ENCODE measurements at places on chromosomes 1 and 21.

DNA sequence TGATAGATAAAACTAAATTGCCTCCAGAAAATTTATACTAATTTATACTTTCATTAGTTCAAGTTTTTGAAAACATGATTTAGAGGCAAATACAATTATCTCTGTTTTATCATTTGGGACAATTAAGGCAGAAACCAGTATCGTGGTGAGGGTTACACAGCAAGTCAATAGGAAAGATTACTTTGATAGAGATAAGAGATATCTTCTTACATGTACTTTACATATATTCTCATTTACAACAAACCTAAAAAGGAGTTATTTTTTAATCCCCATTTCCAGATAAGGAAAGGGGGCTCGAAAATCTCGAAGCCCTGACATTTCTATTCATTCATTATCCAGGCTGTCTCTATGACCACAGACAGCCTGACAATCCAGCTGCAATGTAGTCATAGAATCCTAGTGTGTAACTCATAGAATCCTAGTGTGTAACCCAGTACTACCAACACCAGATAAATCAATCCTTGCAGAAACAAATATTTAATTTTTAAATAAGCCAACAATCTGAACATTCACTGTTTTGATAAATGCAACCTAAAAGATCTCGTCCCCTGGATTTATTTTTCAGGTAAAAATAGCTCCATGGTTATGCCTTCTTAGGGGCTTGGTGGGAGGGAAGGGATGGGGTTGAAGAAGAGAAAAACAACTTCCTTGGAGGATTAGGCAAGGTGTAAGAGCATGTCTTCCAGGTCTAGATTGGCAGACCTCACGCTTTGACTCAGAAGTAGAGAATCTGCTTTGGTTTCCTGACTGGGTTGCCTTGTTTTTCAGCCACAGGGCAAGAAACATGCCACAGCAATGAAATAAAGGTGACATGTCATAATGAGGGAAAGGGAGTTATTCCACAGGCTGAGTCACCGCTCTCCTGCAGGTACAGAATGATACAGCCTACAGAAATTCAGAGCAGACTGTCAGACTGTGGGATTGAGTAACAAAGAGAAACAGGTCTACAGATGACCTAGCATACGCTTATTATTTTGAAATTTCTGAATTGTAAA lies 45.6 kb downstream of the IRF2BP2 start:
- DNase-seq: no peak

DNA sequence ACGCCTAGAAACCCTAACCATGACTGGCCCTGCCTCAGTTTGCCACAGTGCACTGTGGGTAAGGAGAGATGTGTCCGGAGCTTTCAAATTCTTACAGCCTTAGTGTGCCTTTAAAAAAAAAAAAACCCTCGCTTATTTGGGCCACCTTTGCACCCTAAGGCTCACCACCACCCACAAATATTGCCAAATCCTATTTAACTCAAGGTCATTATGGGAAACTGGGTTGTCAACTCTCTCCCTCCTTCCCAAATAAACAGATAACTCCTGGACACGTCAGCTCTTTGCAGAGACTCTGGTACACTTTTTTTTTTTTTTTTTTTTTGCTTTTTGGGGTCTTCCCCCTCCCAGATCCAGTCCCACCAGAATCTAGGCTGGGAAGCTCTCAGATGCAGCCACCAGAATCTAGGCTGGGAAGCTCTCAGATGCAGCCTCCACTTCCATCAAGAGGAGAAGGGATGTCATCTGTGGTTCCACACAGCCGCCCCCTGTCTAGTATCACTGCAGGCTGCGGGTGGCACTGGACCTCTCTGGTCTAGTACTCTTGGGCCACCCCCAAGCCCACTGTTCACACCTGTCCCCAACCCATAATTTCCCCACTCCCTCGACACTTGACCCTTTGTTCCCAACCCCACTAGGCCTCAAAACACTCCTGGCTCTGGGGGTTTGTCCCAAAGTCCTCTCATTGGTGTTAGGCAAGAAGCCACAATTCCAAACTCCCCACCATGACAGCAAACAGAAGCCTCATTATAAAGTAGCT lies 3.4 kb downstream of the DHRS3 start:
- DNase-seq: no peak

DNA sequence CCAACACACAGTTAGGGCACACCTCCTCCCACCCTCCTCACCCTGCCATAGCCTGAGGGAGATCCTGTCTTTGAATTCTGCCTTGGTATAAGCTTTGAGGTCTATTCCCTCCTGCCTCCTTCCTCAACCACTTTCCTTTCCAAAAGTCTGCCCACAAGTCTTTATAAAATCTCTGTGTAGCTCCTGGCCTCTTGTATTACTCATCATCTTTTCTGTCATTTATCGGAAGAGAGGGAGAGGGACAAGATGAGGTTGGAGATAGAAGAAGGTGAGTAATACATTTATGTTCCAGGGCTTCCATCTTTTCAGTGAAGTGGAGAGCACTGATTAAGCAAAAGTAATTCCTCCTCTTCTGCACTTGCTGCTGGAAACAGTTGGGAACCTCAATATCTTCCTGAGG lies 30.5 kb upstream of the EFCAB14 start:
- no peak for DNase-seq

- DNase-seq: no peak
Measured at GRCh38 chr1:59146651-59147358, 150.1 kb upstream of the FGGY start.

DNA sequence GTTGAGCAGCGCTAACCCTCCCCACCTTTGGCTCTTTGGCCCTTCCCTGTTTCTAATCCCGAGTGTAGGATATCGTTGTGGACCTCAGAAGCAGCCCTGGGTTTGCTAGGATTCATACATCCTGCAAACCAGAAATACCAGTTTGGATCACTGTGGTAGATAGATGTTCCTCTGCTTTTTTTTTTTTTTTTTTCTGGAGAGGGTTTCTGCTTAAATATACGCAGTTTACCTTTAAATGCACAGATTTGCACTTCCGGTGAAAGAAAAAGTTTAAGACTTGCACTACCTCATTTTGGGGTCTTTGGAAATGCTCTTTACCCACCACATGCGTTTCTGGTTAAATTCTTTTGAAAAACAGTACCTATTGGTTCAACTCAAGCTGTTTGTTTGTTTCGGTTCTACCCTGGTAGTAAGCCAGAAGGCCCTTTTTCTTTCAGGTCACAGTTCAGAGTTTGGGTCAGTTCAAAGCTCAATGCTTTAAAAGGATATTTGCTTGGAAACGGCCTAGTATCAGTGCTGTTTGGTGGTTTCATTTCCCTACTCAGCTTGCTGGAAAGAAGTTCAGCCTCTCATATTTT lies 908 bp downstream of the DDI2 start:
- no peak for DNase-seq

GRCh38 chr1:213960963-213961362 lies 26.8 kb upstream of the PROX1 start:
- DNase-seq: no peak

DNA sequence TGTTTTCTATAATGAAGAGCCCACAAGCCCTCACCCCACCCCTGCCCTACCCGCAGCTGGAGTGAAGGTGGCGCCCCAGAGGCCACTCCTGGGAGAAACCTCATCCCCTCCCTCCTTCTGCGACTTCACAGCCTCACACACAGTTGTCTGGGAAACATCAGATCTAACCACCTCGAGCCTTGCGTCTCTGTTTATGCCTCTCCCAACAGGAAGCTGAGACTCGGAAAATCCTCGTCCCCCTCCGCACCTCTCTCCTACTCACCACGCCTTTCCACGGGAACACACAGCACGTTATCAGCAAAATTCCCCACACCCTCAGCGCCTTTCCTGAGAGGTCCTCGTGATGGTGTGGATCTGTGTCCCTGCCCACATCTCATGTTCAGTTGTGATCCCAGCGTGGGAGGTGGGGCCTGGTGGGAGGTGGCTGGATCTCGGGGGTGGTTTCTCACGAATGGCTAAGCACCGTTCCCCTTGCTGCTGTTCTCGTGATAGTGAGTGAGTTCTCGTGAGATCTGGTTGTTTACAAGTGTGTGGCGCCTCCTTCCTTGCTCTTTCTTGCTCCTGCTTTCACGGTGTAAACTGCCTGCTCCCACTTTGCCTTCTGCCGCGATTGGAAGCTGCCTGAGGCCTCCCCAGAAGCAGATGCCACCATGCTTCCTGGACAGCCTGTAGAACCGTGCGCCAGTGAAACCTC lies 190.6 kb downstream of the KIF26B start:
- DNase-seq: no peak

- DNase-seq: no peak
Measured at GRCh38 chr1:67705735-67706453, 20.9 kb downstream of the GADD45A start.

GRCh38 chr1:30915491-30916230 lies 7.1 kb upstream of the SDC3 start:
- no peak for DNase-seq

- no peak for DNase-seq
Measured at GRCh38 chr1:5651964-5652821, 340.0 kb downstream of the NPHP4 start.

All from NCI-H1436 treated with DMSO at 0.1 percent for 48 hours (cell line).